AML-193 (cell line): ENCODE measurements at places on chromosomes 6 and 20.
A peak's percentile ranks its signal among the peaks of the same experiment; 100 is the strongest.

GRCh38 chr20:45016089-45016671 lies 49.9 kb downstream of the STK4 start:
- DNase-seq: no peak

DNA sequence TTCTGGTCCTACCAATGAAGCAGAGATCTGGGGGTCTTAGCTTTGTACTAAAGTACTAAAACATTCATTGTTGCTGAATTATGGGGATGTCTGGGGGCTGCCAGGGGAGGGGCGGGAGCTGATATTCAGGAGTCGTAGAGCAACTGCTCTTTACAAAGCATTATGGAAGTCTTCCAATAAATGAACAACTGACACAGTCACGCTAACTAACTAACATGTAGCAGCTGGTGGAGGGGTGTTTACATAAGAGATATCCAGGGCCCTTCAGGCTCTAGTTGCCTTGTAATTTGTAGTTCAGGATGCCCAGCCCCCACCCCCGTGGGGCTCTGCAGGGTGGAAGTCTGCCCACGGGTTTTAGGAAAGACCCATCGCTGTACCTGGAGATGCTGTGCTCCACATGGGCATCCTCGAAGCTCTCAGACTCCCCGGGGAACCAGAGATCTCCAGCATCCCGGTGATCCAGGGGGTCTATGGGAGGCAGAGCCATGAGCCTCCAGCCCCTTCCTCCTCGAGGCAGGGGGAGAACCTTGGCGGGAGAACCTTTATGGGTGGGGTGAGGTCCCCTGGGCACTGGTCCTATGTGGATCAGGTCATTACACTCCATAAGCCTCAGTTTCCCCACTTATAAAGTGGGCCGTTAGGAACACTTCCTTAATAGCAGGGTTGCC lies 3.4 kb downstream of the TREM2 start:
- no peak for DNase-seq

DNA sequence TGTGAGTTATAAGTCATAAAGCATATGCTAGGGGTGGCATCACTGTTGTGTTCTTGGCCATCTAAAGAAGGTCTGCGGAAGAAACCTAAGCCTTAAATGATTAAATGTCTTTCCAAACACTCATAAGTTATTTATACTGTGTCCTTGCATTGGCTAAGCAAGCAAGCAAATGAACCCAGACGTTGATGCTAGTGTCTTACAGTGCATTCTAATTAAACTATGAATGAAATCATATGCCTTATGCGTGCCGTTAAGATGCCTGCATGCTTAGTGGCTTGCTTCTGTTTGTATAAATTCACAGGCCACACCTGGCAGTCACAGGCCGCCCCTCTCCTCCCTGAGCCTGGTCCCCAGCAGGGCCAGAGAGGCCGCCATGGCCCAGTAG lies 49.9 kb downstream of the RIN2 start:
- no peak for DNase-seq

DNA sequence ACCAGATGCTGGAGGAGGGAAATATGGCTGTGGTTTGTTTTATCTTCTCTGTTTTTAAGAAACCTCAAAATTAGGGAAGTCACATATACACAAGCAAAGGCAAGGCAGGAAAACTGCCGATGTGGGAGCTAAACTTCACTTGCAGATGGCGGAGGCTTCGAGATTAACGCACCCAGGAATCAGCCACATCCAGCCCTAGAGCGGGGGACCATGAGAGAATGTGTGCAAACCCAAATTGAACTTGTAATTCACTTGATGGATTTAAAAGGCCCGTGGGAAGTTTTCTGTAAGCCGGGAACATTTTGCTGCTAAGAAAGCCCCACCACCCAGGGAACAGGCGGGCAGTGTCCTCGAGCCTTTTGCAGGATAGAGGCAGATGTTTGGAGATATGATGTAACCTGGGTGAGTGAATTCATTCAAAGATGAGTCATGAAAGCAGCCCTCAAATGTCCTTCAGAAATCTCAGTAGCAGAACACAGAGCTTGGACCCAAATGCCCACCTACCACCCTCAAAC lies 39.9 kb downstream of the PREX1 start:
- DNase-seq: peak; percentile 86

DNA sequence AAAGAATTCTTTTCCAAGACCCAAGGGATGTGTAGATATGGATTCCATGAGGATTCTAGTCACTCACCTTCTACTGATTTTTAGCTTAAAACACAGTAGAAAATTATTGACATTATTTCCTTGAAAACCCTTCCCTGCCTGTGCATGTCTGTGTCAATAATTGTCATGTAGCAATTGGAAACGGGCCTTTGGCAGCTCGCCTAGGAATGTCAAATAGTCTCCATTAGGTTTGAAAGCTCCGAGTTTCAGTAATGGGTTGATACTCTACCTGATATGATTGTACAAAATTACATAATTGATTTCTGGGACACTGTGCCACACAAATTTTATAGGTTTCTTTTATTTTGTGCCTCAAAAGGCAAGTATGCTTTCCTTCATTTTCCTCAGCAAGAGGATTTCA lies 515.2 kb upstream of the ARID1B start:
- no peak for DNase-seq

- DNase-seq: peak; percentile 28
These were observed 5.6 kb downstream of the RAB23 start for GRCh38 chr6:57216235-57217101.

- DNase-seq: no peak
These were observed 7.6 kb upstream of the CLDN20 start for GRCh38 chr6:155256122-155256795.

DNA sequence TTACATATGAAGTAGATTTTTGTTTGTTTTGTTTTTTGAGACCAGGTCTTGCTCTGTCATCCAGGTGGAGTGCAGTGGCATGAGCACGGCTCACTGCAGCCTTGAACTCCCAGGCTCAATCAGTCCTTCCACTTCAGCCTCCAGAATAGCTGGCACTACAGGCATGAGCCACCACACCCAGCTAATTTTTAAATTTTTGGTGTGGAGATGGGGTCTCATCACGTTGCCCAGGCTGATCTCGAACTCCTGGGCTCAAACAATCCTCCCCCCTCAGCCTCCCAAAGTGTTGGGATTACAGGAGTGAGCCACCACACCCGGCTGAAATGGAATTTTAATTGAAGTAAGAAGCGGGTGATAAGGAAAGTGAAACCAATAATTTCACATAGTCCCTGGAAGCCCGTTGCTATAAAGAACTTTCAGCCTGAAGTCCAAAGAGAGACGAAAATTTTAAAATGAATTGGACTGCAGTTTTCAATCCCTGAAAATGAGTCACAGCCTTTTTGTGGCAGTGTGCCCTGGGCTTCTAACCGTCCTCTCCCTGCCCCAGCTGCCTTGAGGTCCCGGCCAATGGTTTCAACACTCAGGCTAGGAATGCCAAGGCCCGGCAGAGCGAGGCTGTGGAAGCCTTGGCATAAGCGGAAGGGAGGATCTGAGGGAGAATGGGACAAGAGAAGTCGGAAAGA lies 757 bp downstream of the RAET1E start:
- DNase-seq: no peak

GRCh38 chr6:710601-711571 lies 17.9 kb upstream of the EXOC2 start:
- no peak for DNase-seq

DNA sequence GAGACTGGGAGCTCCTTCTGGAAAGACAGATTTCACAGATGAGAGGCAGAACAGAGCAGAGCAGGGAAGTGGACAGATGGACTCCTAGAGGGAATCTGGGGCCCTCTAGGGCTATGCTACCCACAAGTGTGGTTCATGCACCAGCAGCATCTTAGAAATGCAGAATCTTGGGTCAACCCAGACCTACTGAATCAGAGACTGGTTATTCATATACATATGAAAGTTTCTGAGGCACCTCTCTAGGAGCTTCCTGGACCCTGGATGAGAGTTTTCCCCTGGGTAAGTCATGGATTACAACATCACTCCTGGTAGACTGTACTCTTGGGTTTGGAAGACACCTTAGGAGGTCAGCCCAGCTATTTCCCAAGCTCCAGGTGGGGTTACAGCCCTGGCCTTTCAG lies 55.4 kb upstream of the SAYSD1 start:
- DNase-seq: no peak

- DNase-seq: no peak
These were observed 24.1 kb upstream of the UNC93A start for GRCh38 chr6:167266830-167267555.

DNA sequence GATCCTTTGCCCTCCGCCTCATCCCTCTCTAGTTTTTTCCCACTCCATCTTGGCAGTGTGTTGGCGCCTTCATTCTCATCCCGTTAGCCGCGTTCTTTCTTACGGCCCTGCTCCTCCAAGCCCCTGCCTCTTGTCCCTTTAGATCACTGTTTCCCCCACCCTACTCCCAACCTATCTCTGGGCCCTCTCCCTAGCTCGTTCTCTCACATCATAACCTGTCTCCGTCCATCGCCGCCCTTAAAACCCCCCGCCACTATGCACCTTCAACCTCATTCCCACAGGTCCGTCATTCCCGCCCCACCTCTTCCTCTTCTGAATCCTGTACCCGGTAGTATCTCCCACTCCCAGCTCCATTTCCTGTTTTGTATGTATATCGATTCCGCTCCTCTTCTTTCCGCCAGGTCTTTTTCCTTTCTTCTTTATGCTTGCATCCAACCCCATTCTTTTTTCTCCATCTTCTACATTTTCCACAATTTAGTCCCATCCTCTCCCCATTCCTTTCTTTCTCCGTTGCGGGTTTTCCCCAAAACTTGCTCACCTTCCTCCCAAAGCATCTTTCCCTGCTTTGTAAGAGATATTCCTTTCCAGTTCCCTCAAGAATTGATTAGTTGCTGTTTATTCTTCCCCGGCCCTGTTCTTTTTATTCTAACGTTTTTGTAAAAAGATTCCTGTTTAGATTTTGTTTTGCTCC lies 671 bp downstream of the EFHC1 start:
- no peak for DNase-seq
